ENCODE measurements at places on chromosomes 11 and 22. TPM values are rescaled to one million over a fixed set of nuclear protein-coding genes. Genes with fewer than 3 reads are reported as not detected.
A peak's percentile ranks its signal among the peaks of the same experiment; 100 is the strongest.

GRCh38 chr11:35815556-35816315, 128.1 kb upstream of the LDLRAD3 start:
- no peak for DNase-seq

C11orf65 gene
- total RNA-seq: 0.68 TPM

APOBEC3B gene
- total RNA-seq: 2.3 TPM

GRCh38 chr11:61776561-61777075, 15.8 kb downstream of the TMEM258 start:
- DNase-seq: peak; percentile 55

DNA sequence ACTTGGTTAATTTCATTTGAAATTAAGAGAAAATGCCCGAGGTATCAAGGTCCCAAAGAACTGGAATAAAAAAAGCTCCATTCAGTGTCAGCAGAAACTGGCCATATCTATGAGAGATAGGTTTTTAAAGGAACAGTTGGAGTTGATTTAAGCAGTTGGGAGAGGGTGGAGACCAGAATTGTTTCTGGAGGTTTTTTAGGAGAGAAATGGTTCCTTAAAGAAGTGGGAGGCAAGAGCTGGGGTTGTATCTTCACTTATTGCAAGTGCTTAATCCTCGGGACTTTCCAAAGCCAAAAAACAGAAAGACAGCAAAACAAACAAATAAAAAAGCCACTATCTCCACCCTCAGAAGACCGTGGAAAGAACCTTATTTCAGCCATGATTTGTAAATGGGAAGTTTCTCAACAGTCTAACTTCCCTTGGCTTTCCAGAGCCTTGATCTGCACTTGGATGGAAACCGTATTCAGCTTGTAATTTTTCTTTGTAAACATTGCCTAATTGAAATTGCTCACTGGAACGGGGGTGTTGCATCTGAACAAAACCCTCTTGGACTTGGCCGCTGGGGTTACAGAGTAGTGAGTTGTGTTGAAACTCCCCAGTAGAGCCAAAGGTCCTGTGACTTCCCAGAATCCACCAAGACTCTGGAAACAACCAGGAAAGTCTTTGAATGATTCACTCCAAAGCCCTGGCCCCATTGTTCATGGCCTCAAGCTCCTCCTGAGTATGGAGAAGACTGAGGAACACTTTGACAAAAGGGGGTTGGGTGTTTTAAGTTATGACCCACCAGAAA, 115.6 kb downstream of the SLC1A2 start:
- no peak for DNase-seq

GRCh38 chr11:72576243-72576595, 98.0 kb downstream of the PDE2A start:
- no peak for DNase-seq

DNA sequence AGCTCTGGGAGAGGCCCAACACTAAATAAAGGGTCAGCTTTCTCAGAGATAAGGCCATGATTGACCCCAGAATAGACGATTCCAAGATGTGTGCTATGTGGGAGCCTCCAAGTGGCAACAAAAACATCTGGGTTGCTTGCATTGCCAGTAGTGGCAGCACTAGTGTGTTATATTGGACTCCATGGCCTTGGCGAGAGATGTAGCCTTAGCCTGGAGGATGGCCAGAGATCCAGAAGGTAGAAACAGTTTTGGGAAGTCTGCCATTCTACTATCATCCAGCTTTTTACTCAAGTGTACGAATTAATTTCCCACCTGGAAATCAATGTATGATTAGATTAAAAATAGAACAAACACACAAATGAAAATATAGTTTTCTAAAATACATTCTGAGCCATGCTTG, 3.0 kb downstream of the OR8D4 start:
- no peak for DNase-seq

DNA sequence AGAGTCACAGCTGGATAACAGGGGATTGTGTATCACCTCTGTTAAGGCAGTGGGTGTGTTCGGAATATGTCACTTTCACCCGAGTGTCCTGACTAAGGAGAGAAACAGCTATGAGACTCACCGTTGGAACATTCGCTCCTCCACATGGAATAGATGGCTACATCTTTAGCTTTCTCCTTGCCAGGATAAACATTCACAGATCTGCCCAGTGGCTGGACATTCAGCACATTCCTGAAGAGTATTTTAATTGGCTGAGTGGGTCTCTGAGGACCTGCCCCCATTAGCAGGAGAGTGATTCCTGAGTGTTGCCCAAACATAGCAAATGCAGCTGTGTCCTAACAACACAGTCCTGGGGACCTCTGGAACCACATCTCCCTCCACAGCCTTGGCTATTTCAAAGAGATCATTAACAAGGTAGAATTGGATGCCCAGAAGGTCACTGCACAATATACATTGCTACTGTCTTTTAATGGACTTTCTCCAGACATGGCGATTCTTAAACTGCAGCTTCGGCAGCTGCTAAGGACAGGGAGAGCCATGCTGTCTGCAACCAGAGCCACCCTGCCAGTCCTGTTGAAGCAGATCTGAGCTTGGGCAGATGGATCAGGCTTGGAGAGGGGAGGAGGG, 435.0 kb upstream of the CADM1 start:
- DNase-seq: no peak

APOA5 gene
- total RNA-seq: not detected

DNA sequence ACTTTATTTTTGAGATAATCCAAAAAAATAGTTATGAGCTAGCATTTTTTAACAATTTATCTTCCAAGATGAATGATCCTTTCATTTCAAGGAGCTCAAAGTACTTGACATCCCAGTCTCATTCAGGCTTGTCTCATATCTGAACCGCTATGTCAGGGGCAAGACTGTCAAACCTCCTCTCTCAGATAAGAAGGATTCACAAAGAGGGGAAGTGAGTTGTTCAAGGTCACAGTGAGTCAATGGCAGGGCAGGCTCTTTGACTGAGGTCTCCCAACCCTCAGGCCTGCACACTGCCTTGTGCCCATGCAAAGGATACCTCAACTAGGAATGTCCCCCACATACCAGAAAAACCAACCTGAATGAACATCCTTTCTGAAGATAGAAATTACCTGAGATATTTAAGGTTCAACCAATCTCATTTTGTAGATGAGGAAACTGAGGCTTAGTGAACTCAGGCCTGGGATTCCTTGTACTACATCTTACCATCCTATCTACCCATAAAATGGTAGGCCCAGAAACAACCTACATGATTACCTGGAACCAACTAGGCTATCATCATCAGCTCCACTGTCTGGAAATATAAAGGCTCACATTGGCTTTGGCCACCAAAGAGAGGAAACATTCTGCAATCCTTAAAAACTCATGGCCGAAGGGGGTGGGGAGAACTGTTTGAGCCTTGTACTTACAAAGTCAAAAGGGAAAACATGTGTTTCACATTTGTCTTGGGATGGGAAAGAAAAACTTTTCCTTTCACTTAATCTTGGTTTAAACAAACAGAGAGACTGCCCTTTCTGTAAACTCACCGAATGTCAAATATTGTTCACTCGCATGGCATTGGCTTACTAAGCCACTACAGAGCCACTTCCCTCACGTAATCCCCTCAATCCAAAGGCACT, 51.1 kb downstream of the LIF start:
- DNase-seq: no peak

DNA sequence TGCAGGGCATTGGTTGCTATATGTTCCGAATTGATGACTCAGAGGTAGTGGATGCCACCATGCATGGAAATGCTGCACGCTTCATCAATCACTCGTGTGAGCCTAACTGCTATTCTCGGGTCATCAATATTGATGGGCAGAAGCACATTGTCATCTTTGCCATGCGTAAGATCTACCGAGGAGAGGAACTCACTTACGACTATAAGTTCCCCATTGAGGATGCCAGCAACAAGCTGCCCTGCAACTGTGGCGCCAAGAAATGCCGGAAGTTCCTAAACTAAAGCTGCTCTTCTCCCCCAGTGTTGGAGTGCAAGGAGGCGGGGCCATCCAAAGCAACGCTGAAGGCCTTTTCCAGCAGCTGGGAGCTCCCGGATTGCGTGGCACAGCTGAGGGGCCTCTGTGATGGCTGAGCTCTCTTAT, 5.4 kb upstream of the TTC36 start:
- no peak for DNase-seq

TPH1 gene
- 1.1 TPM for total RNA-seq

DNA sequence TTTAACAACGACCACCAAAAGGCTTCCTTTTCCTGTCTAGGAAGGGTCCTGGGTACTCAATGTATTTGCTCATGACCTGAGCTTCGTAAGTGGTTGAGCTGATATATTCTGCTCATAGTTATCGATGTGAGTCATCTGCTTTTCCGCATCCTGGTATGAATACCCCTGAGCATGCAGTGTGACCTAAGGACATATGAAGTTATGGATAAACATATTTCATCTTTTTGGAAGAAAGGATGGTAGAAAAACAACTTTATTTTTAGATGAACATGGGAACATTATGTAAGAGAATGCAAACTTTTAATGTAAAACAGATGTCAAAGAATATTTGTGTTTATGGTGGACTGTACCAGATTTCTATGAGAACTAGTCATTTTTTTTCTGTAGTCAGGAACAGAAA, 28.4 kb downstream of the TRPC6 start:
- no peak for DNase-seq

LYVE1 gene
- total RNA-seq: not detected

- no peak for DNase-seq
Observed at GRCh38 chr11:35998634-35999033, 54.8 kb downstream of the LDLRAD3 start.

GRCh38 chr22:32926600-32926999, 125.1 kb downstream of the TIMP3 start:
- no peak for DNase-seq

MOV10L1 gene
- total RNA-seq: 1.7 TPM

- DNase-seq: no peak
Observed at GRCh38 chr11:72239313-72239848, 4.6 kb downstream of the PHOX2A start.

GRCh38 chr11:29364006-29364405, 652.8 kb downstream of the KCNA4 start:
- no peak for DNase-seq

GRCh38 chr22:37121887-37122591, 12.5 kb upstream of the TMPRSS6 start:
- DNase-seq: peak; percentile 80

ADAMTS15 gene
- 0.20 TPM for total RNA-seq
